ENCODE measurements at places on chromosomes 12 and 14.

DNA sequence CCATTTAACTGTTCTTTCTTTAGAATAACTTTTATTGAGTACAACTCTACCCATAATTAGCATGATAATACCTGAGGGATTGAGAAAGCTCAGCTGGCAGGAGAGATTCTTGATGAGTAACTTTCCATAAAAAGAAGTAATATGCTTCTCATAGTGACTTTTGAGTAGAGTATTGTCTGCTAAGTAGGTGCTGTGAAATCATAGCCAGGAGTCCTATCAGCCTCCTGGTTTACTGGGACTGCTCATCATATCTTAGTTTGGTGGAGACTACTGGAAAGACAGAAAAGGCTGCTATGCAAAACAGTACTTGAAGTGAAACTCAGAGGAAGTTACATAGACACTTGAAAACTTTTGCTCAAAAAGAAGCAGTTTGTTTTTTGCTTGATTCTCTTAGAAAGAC, 113.3 kb upstream of the ATP2B1 start:
- DNase-seq = no peak

GRCh38 chr12:16285586-16285985, 8.1 kb upstream of the SLC15A5 start:
- no peak for DNase-seq

GRCh38 chr14:69688299-69688649, 76.9 kb downstream of the SUSD6 start:
- no peak for DNase-seq

DNA sequence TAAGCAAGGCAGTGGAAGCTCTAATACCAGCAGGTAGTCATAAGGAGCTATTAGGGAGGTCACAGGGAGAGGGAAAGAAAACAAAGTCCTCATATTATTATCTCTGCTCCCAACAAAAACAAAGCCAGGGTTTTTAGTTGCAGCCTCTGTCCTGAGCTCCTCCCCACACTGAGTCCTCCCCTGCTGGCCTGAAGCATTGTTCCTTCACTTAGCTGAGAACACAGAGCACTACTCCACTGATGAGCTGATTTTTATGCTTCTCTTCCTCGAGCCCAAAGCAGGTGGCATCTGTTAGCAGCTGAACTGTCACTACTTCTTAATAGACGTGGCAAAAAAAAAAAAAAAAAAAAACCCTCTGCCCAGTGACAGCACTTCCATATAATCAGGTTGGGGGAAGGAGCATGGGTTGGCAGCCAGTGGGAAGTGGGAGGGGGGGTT, 10.5 kb upstream of the STAC3 start:
- no peak for DNase-seq

- no peak for DNase-seq
Measured at GRCh38 chr12:40063414-40063813, 42.5 kb downstream of the SLC2A13 start.

DNA sequence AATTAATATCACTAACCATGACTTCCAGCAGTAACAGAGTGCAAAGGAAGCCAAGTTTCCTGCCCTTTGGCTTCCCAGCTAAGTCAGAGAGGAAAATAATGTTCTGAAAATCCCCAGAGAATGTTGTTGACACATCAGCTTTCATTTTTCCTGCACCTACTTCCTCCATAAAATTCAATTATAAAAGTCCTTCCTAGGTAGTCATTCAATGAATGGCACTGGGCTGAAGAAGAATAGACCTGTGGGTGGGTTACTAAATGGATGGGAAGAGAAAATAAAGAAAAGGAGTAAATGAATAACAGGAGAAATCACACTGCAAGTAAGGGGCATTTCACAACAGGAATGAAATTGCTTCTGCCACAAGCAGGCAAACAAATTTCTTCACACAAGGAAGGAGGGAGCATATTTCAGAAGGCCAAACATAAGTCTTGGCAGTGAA, 73.2 kb upstream of the MDM1 start:
- DNase-seq = no peak

- DNase-seq = no peak
Measured at GRCh38 chr12:30826276-30826675, 71.5 kb upstream of the CAPRIN2 start.

DNA sequence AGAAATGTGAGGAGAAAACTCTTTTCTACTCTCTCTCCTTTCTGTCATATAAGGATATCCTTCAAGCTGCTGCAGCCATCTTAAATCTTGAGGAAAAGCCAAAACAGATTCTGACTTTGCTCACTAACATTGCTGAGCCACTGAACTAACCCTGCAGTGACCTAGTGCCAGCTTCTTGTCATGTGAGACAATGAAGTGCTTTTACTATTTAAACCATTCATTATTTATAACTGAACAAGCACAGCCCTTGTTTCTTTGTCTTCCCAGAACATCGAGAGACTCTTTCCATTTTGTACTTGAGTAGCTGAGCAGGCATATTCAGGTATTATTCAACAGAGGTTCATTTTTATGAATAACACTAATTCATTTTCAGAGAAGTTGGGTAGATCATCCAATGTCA, 455.0 kb upstream of the TMPO start:
- no peak for DNase-seq

DNA sequence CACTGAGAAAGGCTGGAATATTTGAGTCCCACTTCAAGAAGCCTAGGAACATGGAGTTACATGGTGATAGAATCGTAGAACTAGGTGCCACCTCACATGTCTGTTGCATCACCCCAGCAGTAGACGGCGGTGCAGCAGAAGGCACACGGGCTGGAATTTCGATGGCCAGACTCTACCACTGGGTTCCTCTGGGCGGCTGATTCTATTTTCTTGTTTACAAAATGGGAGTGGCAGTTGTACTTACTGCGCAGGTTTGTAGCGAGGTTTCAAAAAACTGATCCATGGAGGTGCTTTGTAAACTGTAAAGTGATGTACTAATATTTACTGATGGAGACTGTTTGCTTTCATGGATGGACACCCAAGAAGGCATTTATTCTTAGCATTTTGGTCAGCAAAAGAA, 45.7 kb downstream of the WDR20 start:
- DNase-seq = no peak

DNA sequence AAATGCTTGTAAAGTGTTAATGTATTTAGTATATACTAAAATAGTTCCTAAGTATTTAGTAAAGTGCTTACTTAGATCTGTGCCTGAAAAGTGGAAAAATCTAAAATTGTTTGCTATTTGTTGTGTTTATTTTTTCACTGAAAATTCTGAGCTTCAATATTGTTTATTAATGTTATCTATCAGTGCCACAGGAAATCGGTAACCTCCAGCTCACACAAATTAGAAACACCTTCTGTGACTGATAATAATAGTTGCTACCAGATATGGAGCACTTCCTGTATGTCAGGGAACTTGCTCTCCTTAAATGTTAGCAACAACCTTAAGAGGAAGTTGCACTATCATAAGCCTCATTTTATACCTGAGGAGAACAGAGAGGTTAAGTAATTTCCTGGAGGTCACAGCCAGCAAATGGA, 723 bp upstream of the LRP10 start:
- DNase-seq = no peak

GRCh38 chr14:62133776-62134550, 371.7 kb downstream of the SNAPC1 start:
- DNase-seq = peak; percentile 32

DNA sequence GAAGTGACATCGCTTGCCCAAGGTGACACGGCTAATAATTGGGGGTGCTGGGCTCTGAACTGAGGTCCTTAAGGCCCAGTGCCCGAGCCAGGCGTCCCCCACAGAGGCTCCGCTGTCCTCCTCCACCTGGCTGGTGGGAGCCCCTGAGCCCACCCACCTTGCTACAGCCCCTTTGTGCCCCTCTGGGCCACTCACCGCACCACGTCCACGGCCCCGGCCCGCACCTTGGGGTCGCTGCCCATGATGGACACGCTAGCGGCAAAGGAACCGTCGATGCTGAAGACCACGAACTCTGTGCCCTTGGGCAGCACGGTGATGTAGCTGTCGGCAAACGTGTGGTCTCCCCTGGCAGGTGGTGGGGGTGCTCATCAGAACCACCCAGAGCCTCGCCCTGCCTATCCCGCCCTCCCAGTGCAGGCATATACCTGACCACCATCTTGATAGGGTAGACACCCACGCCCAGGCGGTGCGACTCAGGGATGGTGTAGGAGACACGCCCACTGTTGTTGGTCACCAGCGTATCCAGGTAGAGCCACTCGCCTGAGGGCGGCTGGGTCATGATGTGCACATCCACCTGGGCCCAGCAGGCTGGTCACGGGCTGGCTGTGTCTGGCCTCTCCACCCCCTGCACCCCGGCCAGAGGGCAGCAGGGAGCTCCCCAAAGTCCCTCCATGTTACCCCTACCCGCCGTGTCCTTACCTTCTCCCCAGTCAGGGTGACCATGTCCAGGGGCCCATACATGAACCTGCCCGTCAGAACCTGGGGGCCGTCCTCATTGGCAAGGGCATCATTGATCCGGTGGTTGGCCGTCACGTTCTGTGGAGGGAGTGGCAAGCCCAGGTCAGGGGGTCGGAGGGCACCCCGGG, 6.8 kb downstream of the ARL6IP4 start:
- DNase-seq = no peak

- DNase-seq = no peak
Measured at GRCh38 chr12:53811606-53812005, 59.8 kb upstream of the CISTR start.

- DNase-seq = no peak
Measured at GRCh38 chr14:94342334-94342934, 19.3 kb upstream of the SERPINA6 start.

DNA sequence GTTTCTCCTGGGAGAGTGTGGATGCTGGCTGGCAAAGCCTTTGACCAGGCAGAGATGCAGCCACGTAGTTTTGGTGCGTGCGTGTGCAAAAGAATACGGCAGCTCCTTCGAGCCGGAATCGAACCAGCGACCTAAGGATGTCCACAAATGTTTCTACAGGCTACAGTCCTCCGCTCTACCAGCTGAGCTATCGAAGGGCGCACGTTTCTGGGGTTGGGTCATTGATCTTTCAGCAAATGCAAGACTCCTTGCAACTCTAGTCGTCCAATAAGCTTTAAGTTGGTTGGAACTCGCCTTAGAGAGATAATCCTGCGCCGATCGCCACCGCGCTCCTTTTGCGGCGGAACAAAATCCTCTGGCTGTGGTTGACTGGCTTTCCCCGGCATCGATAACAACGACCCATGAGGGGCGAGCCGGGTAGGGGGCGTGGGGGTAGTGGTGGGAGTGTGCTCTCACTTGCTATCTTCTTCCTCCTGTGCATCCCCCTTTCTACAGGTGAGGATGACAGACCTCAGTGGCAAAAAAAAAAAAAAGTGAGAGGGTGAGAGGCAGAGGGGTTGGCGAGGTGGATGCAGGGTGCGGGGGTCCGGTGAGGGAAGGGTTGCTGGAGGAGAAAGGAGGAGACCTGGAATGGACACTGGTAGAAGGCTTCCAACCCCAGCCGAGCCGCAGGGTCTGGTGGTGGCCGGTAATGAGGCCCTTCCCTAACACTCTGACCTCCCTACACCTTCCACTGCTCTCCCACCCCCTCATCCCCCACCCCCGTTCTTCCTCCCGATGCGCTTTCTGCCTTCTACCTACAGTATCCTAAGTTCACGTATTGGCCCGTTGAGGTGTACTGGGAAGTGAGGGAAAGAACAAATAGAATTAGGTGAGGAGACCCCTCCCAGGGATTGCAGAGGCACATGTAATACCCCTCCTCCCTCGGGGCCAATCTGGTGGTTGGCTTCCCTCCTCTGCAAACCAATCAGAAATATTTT, 11.8 kb upstream of the OR6S1 start:
- no peak for DNase-seq

- DNase-seq = no peak
Measured at GRCh38 chr12:49794021-49794420, 34.2 kb downstream of the NCKAP5L start.

DNA sequence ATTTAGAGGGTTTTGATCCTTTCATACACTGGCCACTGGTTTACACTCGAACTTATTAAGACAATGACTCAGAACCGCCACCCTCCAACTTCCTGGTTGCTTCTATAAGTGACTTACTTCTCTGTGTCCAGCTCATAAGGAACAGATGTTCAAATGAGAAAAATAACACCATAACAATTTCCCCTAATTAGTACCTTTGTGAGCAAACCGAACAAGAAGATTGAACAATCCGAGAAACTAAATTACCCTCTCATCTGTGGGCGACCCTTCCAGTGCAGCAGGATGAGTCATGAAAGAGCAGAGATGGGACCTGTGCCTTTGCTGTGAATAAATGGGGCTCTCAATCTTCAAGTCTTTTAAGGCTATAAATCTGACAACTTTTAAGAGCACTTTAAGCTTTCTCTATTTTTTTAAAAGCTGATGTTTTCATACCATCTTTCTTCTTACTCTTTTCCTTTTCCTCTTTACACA, 146.8 kb upstream of the RASSF8 start:
- no peak for DNase-seq

DNA sequence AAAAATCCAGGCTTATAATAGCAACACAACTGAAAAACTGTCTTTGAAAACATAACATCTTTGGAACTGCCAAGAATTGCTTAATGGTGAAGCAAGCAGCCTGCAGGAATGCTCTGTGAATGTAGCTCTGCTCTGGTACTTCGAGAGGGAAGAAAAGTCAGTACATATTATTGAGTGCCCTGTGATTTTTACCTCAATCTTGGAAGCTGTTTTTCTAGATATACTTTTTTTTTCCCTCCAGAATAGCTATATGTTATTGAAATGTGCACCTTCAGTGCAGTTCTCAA, 508.1 kb downstream of the PCNX1 start:
- DNase-seq = no peak

DNA sequence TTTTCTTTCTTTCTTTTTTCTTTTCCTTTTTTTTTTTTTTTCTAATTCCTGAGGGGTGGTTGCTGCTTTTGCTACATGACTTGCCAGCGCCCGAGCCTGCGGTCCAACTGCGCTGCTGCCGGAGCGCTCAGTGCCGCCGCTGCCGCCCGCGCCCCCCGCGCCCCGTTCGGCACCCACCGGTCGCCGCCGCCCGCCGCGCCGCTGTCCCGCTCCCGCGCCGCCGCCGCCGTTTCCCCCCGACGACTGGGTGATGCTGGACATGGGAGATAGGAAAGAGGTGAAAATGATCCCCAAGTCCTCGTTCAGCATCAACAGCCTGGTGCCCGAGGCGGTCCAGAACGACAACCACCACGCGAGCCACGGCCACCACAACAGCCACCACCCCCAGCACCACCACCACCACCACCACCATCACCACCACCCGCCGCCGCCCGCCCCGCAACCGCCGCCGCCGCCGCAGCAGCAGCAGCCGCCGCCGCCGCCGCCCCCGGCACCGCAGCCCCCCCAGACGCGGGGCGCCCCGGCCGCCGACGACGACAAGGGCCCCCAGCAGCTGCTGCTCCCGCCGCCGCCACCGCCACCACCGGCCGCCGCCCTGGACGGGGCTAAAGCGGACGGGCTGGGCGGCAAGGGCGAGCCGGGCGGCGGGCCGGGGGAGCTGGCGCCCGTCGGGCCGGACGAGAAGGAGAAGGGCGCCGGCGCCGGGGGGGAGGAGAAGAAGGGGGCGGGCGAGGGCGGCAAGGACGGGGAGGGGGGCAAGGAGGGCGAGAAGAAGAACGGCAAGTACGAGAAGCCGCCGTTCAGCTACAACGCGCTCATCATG, 654 bp downstream of the FOXG1 start:
- no peak for DNase-seq

- DNase-seq = no peak
Measured at GRCh38 chr14:105102893-105103292, 37.7 kb upstream of the GPR132 start.

GRCh38 chr14:55099756-55100155, 29.3 kb upstream of the LGALS3 start:
- DNase-seq = no peak

GRCh38 chr12:62799766-62800406, 135.1 kb downstream of the PPM1H start:
- no peak for DNase-seq

Measured in SK-N-MC (cell line).